ENCODE measurements at places on chromosomes 5 and 9.
A peak's percentile ranks its signal among the peaks of the same experiment; 100 is the strongest.

GRCh38 chr5:133967698-133968203 lies 674 bp downstream of the C5orf15 start:
- peak; percentile 51 for DNase-seq

DNA sequence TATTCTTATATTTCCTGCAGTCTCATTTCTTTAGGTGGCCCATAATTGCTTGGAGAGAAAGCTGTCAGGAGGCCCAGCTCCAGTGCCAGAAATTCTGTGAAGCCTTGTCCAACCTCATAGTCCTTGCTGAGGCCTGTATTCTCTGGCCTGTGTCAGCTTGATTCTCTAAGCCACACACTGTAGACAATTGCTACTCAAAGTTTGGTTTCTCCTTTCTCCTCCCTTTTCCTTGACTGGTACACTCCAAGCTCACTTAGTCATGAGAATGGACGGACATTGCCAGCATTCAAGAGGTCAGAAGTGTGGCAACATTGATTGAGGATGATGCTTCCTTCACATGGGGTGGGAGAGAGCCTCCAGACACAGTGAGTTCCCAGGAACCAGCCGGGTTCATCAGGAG lies 71.3 kb upstream of the CXCL14 start:
- DNase-seq, result no peak

GRCh38 chr5:173901705-173902104 lies 13.6 kb downstream of the CPEB4 start:
- DNase-seq, result no peak

GRCh38 chr5:60023255-60023654 lies 129.7 kb upstream of the PDE4D start:
- no peak for DNase-seq

- DNase-seq, result peak; percentile 49
These were observed 240.4 kb upstream of the RAI14 start for GRCh38 chr5:34415559-34416198.

DNA sequence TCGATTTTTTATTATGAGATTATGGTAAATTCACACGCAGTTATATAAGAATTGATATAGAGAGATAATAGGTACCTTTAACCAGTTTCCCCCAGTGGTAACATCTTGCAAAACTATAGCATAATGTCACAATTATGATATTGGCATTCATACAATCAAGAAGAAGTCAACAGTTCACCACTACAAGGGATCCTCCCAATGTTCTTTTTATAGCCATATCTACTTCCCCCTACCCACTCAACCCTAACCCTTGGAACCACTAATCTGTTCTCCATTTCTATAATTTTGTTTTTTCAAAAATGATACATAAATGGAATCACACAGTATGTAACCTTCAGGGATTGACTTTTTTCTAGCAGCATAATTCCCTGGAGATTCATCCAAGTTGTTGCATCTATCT lies 9.8 kb downstream of the ACTL7B start:
- DNase-seq, result no peak

DNA sequence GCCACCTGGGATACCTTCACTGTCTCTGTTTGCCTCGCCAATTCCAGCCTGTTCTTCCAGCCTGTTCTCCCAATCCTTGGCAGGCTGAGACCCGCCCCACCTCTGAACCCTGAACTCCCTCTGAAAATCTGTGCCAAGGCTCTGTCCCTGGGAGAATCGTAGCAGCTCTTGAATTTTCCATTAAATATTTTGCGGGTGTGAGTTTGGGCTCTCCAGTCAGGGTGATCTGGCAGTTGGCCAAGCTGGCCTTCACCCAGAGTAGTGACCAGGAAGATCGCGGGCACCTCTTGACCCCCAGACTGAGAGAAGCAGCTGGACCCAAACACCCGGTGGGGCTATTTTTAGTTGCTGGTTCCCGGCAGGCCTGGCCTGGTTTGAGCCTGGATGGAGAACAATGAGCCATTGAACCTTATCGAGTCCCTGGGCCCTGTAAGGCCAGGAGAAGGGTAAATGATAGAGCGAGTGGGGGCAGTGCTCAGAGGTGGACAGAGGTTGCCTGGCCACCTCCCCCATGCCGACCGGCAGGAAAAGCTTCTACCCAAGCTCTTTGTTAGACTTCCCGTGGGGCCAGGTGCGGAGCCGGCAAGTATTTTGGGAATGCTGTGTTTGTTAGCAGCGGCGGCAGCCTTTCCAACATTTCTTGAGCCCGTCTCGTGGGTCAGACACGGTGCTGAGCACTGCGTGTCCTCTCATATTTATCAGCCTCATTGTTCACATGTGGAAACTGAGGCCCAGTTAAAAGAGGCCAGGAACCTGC lies 146.2 kb downstream of the RGS3 start:
- peak; percentile 89 for DNase-seq

- peak; percentile 41 for DNase-seq
These were observed 23.4 kb downstream of the DMRTA1 start for GRCh38 chr9:22469928-22470544.

- no peak for DNase-seq
These were observed 21.6 kb downstream of the MRPL22 start for GRCh38 chr5:154962494-154962893.

GRCh38 chr9:93120846-93121315 lies 13.2 kb downstream of the NINJ1 start:
- DNase-seq, result no peak

- no peak for DNase-seq
These were observed 15.5 kb downstream of the ACTL7A start for GRCh38 chr9:108877524-108877923.

DNA sequence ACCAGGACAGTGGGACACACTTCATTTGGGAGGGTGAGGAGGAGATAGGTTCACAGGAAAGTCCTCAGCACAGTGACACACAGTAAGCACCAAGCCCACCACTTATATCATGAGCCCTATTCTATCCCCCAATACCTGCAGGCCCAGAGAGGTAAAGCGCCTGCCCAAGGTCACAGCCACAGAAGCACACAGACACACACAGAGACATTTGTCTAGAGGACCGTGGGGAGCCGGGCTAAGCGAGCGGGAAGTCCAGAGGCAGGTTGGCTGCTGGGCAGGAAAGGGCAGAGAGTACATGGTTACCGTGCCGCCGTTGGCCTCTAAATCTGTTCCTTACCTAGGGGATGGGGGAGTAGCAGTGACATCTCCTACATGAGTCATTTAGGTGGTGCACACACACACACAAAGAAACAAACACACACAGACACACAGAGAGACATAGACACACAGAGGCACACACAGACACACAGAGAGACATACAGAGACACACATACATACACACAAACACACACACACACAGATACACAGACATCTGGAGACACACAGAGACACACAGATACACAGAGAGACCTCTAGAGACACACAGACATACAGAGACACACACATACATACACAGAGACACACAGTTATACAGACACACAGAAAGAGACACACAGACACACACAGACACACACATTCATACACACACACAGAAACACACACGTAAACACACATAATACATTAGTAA lies 15.9 kb upstream of the DUSP1 start:
- DNase-seq, result no peak

DNA sequence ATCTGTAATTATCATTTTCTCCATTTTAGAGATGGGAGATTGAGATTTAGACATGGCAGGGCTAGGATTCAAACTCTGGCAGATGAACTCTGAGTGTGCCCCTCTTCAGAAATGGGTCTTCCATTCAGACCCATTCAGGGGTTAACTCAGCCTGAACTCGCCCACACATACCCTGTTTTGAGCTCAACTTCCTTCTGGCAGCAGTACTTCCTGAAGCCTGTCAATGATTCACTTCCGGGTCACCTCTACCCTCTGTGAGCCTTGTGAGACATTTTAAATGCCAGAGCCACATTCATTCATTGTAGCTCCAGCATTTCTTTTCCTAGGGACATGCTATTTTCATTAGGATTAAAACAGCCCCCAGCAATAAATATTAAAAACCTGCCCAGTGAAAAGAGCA lies 209.3 kb upstream of the SLC24A2 start:
- peak; percentile 19 for DNase-seq

GRCh38 chr5:170221327-170221741 lies 11.5 kb upstream of the C5orf58 start:
- DNase-seq, result peak; percentile 27

GRCh38 chr5:121350181-121350930 lies 501.3 kb upstream of the FTMT start:
- DNase-seq, result peak; percentile 55

- DNase-seq, result peak; percentile 68
These were observed 29.9 kb downstream of the IRX2 start for GRCh38 chr5:2721385-2722138.

DNA sequence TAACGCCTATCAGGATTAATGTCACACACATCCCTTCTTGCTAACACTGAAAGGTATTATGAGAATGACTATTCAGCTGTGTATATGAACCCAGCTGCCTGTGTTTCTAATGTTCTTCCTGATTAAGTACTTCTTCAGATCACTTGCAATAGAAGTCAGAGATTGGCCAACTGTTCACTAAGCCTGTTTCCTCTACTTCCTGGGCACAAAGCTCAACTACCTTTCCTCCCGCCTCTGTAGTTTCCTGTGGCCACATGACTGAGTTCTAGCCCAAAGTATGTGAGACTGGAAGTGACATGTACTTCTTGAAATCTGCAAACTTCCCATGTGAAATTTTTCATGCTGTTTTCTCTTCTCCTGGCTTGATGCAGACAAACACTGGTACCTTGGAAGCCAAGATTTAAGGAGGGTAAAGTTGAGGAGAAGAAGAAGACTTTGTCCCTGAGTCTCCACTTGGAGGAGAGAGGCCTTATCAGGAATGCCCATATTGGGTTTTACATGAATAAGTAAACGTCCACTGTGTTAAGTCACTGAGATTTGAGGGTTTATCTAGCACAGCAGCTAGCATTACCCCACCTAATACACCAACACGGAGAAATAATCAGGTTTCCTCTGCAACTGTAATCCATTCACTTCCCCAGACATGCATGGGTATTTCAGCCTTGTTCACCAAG lies 58.6 kb downstream of the SLIT3 start:
- DNase-seq, result no peak

- no peak for DNase-seq
These were observed 42.9 kb downstream of the CXXC5 start for GRCh38 chr5:139690803-139691629.

- peak; percentile 59 for DNase-seq
These were observed 26.3 kb upstream of the CORO2A start for GRCh38 chr9:98218562-98219363.

DNA sequence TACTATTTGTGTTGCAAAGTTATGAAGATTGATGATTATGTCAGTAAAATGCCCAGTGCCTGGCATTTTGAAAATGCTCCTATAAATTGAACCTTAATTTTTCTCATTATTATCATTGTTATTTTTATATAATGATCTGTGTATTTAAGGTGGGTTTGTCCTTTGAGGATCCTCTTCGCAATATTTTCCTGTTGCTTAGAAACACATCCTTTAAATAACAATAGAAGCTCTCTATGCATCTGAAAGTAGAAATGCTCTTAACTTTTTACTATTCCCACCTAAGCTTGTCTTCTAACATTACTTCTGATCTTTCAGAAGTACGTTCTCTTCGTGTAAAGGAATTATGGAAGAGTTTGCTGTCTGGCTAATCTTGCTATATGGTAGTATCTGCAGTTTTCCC lies 214.7 kb upstream of the TLX3 start:
- DNase-seq, result no peak

- DNase-seq, result no peak
These were observed 9.2 kb upstream of the TAF1L start for GRCh38 chr9:32644698-32645097.

GRCh38 chr5:140344683-140345423 lies 1.6 kb downstream of the HBEGF start:
- no peak for DNase-seq

DNA sequence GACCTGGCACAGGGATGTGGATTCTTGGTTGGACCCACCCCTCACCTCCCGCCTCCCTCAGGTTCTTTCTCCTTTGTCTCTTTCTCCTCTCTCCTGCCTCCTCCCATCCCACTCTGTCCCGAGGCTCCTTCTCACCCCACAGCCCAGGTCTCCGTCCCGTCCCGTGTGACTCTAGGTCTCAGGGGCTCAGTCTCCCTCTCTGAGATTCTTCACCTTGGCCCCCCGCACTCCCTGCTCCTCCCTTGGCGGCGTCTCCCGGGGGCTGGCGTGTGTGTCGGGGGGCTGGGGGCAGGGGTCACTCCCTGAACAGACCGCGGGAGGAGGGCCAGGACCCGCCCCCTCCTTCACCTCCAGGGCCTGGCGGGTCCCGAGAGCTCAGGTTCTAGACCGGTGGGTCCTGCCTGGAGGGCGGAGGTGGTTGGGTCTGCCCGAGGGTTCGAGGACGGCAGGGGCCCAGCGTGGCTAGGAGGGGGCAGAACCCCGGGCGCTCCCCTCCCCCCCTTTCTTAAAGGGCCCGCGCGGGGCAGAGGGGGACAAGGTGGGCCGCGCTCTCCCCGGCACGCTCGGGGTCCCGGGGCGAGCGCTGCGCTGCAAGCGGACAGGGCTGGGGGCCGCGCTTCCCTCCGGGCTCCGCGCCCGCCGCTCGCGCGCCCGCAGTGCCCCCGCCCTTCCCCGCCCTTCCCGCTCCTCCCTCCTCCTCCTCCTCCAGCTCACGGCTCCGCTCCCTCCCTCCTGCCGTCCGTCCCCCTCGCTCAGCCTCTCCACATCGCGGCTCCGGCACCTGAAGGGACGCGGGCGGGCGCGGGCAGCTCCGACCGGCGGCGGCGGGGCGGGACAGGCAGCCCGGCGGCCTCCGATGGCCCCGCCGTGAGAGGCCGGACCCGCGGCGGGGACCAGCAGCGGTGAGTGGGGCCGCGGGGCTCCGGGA lies at the start of gene PSD2:
TSS of gene PSD2 (plus strand) at position 735 of the 928 bp plus-strand sequence. CDS start 13,633 bp downstream, outside the sequence.
- DNase-seq, result no peak

- DNase-seq, result peak; percentile 75
These were observed 739 bp downstream of the CARD9 start for GRCh38 chr9:136372561-136373299.

- DNase-seq, result no peak
These were observed 779.3 kb upstream of the ACO1 start for GRCh38 chr9:31605164-31605563.

DNA sequence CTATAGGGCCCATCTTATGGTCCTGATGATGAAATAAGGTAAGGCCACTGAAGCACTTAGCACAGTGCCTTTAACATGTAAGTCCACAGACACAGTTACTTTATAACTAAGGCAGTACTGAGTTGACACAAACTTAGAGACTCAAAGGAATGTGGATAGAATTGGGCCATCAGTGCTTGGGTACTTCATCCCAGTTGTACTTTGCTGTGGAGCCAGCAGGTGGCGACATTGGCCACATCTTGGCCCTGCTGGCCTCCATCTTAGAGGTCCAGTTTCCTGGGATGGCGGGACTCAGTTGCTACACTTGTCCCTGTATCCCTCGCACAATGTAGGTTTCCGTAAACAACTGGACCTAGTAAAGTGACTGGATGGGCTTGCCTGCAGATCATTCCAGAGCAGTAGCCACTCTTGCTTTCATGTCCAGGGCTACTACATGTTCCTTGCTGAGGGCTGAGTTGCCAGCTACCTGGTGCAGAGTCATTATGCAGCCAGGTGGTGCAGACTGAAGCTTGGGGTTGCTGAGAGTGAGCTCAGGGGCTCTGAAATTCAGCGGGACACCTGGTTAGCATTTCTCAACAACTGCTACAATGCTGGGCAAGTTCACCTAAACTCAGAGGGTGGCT lies 10.6 kb downstream of the MTAP start:
- peak; percentile 65 for DNase-seq

GRCh38 chr5:66324357-66324756 lies 180.3 kb downstream of the SREK1 start:
- no peak for DNase-seq

GRCh38 chr5:29296548-29296947 lies 1896.9 kb upstream of the CDH6 start:
- no peak for DNase-seq

- DNase-seq, result no peak
These were observed 248.8 kb downstream of the CAAP1 start for GRCh38 chr9:26643826-26644225.

GRCh38 chr9:129496473-129497004 lies 124.4 kb downstream of the C9orf50 start:
- DNase-seq, result peak; percentile 96

Measured in fibroblast of lung (primary cell).